Upper lobe of left lung (tissue), 6 donors: ENCODE measurements at places on chromosomes 2 and 18. TPM values are rescaled to one million over a fixed set of nuclear protein-coding genes. Genes with fewer than 3 reads are reported as not detected.

GRCh38 chr18:58796220-58796619 is 68.5 kb upstream of the ZNF532 start:
- DNase-seq, result no peak
- H3K4me3 ChIP-seq, result no peak overlapping the region
- H3K4me1 ChIP-seq, result peaks cover 5% of the 10 kb centered on the region
- H3K27me3 ChIP-seq, result no peaks in the 10 kb centered on the region
- H3K36me3 ChIP-seq, result no peaks in the 10 kb centered on the region

GRCh38 chr2:190786404-190787166 is 94.0 kb upstream of the GLS start:
- no peak overlapping the region for H3K4me3 ChIP-seq
- no peak for DNase-seq
- H3K27me3 ChIP-seq, result no peaks in the 10 kb centered on the region

- peaks cover 22% of the 10 kb centered on the region for H3K36me3 ChIP-seq
- H3K27ac ChIP-seq, result peak overlapping the region; percentile 54
- DNase-seq, result no peak
- no peaks in the 10 kb centered on the region for H3K27me3 ChIP-seq
- H3K4me3 ChIP-seq, result no peak overlapping the region
Observed at GRCh38 chr18:58915006-58915799, 50.5 kb downstream of the ZNF532 start.

- H3K27ac ChIP-seq, result peak overlapping the region; percentile 48
- no peaks in the 10 kb centered on the region for H3K4me1 ChIP-seq
- DNase-seq, result no peak
- no peak overlapping the region for H3K4me3 ChIP-seq
Observed at GRCh38 chr2:9380702-9381628, 42.4 kb downstream of the ITGB1BP1 start.

- no peaks in the 10 kb centered on the region for H3K36me3 ChIP-seq
- DNase-seq, result no peak
- H3K4me3 ChIP-seq, result no peak overlapping the region
- peaks cover 5% of the 10 kb centered on the region for H3K4me1 ChIP-seq
- H3K27me3 ChIP-seq, result no peaks in the 10 kb centered on the region
- no peak overlapping the region for H3K27ac ChIP-seq
Observed at GRCh38 chr2:60416221-60417008, 137.0 kb downstream of the BCL11A start.

DNA sequence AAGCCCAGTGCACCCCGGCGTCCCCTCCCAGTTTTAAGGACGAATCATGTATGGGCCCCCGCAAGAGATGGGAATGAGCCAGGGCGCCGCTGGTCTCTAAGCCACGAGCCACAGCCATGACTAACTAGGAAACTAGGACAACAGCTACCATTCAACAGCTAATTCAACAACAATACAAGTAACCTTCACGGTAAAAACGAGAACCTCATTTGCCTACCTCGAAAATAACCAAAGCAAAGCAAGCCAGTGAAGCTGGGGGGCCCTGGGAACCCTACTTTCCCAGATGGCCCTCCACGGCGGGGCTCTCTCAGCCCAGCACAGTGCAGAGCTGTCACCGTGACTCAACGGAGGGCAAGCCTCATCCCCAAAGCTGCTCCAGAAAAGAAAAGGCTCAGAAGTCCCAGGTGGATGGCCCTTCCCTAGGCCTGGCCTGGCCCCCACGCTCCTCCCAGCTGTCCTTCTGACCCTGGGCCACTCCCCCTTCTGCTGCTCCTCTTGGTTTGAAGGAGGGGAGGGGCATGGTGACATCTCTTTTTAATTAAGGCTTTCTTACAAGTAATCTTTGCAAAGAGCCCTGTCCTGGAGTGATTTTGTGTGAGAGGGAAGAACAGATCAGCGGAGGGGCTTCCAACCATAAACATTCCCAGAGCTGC is 126.3 kb downstream of the HDAC4 start:
- no peaks in the 10 kb centered on the region for H3K36me3 ChIP-seq
- DNase-seq, result peak; percentile 52
- peak overlapping the region; percentile 83 for H3K27ac ChIP-seq
- no peaks in the 10 kb centered on the region for H3K27me3 ChIP-seq

GRCh38 chr2:227877421-227878310 is 6.2 kb downstream of the DAW1 start:
- H3K36me3 ChIP-seq, result no peaks in the 10 kb centered on the region
- no peaks in the 10 kb centered on the region for H3K27me3 ChIP-seq
- H3K27ac ChIP-seq, result no peak overlapping the region
- DNase-seq, result peak; percentile 27

The MTHFD2 gene
- 46.1 TPM for total RNA-seq

The RRM2 gene
- 2.9 TPM for total RNA-seq

The FKBP7 gene
- 6.7 TPM for total RNA-seq

The SNTG2 gene
- 2.4 TPM for total RNA-seq

The REG3G gene
- total RNA-seq, result not detected
